Right lung (tissue), 10 donors: ENCODE measurements at places on chromosomes 6 and 20. TPM values are rescaled to one million over a fixed set of nuclear protein-coding genes. Genes with fewer than 3 reads are reported as not detected.

Gene APOBEC2
- 0.69 TPM for polyA plus RNA-seq

Gene GSTA1
- 2.9 TPM for polyA plus RNA-seq

Gene MAPK13
- polyA plus RNA-seq: 14.1 TPM

Gene SLC44A4
- polyA plus RNA-seq: 17.9 TPM

Gene ZBTB12
- 21.3 TPM for polyA plus RNA-seq

Gene SMPD2
- 14.8 TPM for polyA plus RNA-seq

- no peak for DNase-seq
Measured at GRCh38 chr6:167751579-167752115, 75.1 kb upstream of the AFDN start.

DNA sequence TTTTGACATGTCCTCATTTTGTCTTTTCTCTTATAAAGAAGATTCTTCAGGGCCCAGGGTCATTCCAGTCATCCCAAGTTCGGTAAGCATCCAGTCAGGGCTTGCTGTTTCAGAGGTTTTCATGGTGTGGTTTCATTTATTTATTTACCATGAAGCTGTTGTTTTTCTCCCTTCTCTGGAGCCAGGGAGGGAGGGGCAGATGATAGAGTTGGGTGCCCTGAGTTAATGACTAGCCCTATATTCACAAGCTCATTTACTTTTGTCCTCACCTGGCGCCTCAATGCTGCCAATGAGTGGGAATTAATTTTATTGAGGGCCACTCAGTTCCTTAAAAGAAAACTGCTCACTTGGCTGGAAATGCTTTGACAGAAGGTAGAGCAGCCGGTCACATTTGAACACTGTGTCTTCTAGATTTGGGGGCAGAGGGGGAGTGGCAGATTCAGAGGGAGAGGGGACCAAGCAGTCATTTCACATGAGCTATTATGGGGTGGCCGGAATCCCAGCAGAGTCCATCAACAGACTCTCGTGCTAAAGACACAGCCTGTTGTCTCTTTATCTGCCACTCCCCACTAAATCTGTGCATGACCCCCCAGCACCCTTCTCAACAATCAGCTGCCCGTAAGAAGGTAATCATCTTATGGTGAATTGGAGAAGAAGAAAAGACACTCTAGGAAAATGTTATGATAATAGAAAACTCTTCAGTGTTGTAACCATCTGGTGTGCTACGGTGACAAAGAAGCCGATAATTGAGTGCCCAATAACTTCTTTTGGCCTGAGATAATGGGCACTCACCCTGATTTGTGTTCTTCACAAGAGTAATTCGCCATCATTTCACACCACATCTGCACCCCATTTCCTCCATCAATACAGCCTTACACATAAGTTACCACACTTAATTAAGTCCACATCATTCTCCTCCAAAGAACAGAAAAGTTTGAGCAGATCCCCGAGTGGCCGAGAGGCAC, 573.5 kb upstream of the JAG1 start:
- DNase-seq: no peak

DNA sequence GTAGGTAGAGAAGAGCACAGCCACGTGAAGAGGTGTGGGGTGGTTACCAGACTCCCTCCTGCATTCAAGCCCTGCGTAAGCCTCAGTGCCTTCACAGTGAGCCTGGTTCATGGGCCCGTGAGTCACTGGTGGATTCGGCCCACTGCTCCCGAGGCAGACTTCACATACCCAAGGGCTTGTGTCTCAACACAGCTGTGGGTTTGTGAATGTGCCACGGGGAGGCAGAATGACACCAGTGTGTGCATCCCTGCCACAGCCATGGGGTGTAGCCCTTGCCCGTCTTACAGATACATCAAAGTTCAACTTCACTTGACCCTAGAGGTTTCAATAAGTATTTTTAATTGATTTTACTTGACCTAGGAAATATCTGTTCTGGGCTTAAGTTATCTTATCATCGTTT, 108.5 kb downstream of the MAP3K4 start:
- no peak for DNase-seq
